Activated CD4-positive, alpha-beta T cell treated with anti-CD3 and anti-CD28 coated beads for 4 hours (primary cell): ENCODE measurements at places on chromosomes 4 and X.

- DNase-seq: no peak
These were observed 56.6 kb downstream of the AREG start for GRCh38 chr4:74501579-74501978.

- no peak for DNase-seq
These were observed 24.7 kb downstream of the TECRL start for GRCh38 chr4:64384237-64385203.

DNA sequence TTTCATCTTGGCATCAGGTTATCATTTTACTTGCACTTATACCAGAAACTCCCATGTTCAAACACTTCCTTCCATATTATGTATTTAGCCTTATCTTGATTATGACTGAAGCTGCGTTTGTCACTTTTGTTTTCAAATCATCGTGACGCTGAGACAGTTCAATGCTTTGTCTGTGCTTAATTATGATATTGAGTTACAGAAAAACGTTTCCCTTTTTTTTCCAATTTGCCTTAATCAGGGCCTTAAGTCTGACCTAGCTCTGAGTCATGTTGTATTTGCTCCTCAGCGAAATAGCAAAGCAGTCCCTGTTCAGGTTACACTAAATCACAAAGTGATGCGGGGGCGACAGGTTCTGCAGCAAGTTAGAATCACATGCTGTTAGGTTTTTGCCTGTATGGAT lies 254.7 kb downstream of the AFF2 start:
- no peak for DNase-seq

DNA sequence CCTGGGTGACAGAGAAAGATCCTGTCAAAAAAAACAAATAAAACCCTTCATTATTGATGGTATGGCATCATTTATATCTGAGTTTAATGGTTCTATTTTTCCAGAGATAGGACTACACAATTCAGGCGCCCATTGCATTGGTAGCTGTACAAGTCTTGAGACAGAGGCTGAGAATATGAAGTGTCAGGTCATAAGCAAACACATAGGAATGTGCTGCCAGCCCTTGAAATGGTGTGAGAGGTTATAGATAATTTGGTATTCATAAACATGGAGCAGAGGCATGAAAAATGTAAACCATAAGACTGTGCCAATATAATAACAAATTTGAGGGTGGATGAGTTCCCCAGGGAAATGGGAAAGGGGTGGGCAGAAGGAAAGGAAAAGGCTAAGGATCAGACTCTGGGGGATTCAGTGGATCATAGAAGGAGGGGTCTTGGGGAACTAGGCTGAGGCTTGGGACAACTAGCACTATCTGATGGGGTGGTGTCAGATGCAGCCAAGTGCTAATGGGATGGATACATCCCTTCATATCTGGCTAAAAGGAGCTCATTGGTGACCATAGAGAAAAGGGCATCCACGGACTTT lies 50.8 kb downstream of the MAOA start:
- no peak for DNase-seq

GRCh38 chr4:99629962-99630554 lies 27.6 kb downstream of the C4orf54 start:
- DNase-seq: no peak

DNA sequence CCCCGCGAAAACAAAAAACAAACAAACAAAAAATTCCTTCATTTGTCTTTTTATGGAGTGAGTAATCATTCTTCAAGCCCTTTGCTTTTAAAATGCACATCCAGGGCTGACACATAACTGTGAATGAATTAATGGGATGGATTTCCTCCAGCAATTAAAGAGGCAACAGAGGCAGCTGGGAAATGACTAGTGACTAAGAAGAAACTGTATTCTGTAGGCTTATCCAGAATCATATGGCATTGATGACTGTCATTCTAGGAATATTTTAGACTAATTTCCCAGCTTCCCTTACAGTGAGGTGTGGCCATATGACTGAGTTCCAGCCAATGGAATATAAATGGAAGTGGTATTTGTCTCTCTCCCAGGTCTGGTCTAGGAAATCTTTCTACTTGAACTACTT lies 46.8 kb upstream of the PDE5A start:
- no peak for DNase-seq

DNA sequence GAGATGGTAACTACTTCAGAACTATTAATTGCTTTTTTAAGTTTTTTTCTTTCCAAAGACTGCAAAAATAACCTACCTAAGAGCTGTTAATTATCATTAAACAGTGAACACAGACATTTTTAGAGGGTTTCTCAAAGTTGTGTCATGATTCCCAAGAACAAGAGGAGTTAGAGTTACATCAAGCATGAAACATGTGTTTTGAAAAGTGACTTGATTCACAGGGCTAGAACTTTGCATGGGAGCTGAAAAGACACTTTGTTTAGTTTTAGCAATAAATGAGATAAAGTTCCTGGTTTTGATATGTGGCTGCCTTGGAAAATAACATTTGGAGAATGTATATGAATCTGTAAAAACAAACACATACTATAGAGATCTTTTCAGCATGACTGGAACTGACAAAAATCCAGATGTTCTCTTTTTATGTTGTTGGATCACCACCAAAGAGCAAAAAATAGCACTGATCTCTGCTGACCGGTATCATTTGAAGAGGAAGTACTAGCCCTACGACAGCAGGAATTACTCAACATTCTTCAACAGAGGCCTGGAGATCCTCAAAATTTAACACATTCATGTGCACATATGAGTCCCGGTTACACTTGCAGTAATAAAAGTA lies 173.0 kb upstream of the PCDH18 start:
- no peak for DNase-seq

GRCh38 chr4:27514711-27515110 lies 654.1 kb downstream of the STIM2 start:
- no peak for DNase-seq

DNA sequence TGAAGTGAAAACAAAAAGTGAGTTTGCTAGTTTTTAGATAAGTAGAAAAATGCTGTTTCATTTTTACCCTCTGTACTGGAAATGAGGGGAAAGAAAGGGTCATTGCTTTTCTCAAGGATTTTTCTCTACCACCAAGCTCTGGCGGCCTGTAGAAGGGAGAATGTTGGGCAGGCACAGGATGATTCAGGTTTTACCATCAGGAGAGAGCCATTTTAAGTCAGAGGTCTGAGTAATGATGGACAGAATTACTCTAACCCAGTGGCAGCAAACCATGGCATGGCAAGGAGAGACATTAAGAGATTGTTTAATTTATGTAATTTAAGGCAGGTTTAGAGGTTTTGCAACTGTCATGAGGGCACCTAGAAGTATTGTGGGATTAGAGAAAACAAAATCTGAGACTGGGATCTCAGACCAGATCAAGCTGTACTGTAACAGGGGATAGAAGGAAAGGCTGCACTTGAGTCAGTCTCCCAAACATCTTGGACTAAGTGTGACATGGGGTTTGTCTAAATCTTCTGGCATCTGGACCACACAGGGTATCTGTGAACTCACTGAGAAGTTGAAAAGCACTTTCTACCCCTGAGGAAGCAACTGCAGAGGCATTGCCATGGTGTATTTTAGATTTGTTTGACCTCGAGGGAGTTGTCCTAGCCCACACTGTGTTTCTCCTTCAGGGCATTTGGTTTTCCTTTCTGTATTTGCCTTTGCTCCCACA lies 81.6 kb downstream of the BANK1 start:
- DNase-seq: no peak

GRCh38 chr4:48779095-48779997 lies 733 bp downstream of the FRYL start:
- peak; percentile 62 for DNase-seq

DNA sequence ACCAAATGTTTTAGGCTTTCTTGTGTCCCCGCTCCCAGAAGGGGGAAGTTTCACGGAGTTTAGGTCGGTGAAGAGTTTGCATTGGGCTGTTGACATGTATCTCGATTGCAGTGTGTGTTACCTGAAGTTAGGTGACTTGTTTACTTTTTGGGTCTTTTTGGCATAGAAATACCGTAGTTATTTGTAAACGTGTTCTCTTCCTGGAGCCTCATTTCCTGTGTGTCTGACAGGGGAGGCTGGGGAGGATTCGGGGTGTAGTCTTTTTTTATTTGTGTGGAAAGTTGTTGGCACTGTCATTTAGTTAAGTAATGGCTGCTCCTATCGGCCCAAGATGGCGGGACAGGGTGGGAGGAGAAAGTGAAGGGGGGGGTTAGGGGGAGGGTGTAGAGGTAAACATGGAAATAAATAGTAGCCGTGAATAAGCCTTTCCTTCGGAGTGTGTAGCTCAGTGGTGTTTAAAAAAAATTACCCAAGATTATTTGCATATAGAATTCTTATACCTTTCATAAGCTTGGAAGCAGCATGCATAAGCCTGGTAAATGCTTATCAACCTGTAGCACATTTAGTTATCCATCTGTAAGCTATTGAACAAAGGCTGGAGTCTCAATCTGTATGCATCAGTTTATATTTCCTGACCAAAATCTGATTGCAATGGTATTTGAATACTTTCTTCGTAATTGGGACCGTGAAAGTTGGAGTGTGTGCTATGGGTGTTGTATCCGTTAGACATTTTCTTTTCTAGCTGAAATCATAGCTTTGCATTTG lies 1.6 kb downstream of the KDM6A start:
- DNase-seq: peak; percentile 60

DNA sequence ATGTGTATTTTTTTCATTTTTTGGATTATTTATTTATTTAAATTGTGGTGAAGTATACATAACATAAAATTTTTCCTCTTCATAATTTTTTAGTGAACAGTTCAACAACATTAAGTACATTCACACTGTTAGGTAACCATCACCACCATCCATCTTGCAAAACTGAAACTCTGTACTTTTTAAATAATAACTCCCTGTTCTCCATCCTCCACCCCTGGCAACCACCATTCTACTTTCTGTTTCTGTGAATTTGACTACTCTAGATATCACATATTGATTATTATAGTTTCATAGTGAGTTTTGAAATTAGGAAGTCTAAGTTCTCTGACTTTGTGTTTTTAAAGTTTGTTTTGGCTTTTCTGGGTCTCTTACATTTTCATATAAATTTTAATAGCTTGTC lies 89.3 kb upstream of the STX18 start:
- DNase-seq: no peak

DNA sequence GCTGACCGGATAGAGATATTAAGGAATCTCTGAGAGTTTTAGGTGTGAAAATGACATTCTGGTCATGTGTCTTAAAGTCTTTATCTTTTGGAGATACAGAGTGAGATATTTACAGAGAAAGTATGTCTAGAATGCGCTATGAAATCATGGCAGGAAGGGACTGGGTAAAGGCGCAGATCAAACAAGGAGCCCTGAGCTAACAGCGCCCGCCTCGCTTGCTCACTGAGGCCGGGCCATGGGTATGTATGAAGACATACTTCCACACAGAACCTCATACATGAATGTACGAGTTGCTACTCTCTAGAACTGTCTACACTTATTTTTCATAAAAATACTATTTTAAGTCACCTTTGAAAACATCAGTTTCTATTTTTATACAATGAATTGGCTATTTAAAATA lies 20.0 kb downstream of the FAM53A start:
- no peak for DNase-seq

- no peak for DNase-seq
These were observed 255.0 kb downstream of the MAGEB5 start for GRCh38 chrX:26470941-26471340.

- DNase-seq: no peak
These were observed 233.7 kb upstream of the SPRY1 start for GRCh38 chr4:123162859-123163258.

GRCh38 chr4:141119071-141119470 lies 14.2 kb downstream of the RNF150 start:
- no peak for DNase-seq

DNA sequence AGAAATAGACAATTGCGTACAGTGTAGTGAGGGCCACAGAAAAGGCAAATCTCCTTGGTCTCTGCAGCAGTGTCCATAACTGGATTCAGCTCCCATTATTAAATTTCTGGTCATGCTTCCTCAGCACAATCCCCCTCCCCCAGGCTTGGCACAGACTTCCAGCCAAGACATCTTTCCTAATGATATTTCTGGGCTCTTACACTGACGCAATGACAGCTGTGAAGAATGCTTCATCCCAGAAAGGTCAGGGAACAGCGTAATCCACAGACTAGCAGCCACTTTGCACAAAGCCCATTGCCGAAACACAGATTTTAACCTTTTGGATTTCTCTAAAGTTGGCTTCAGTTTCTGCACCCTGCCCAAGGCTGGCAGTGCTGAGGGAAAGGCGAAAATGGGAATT lies 597.6 kb upstream of the CPEB2 start:
- no peak for DNase-seq

- no peak for DNase-seq
These were observed 234.4 kb upstream of the ITM2A start for GRCh38 chrX:79601341-79602131.

DNA sequence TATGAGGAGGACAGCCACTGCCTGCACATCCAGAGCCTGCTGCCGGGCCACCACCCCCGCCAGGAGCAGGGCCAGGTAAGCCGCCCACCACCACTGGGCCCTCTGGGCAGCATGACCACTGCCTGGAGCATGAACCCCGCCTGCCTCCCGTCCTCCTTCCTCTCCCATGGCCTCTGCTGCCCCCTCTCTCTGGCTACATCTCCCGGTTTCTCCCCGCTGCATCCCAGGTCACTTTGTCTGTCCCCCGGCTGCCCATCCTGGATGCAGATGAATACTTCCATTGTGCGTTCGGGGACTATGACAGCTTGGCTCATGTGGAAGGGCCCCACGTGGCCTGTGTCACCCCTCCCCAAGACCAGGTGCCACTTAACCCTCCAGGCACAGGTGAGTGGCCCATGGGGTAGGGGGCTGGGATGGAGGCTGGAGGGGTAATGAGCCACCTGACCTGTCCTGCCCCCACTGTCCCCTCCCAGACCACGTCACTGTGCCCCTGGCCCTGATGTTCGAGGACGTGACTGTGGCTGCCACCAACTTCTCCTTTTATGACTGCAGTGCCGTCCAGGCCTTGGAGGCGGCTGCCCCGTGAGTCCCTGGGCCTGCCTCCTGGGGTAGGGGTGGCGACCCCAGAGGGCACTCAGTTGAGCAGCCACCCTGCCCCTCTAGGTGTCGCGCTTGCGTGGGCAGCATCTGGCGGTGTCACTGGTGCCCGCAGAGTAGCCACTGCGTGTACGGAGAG lies 6.0 kb downstream of the PLXNB3 start:
- no peak for DNase-seq

- DNase-seq: no peak
These were observed 8.6 kb upstream of the MAML3 start for GRCh38 chr4:140162596-140162995.

- no peak for DNase-seq
These were observed 16.7 kb upstream of the SOD3 start for GRCh38 chr4:24778464-24779225.

DNA sequence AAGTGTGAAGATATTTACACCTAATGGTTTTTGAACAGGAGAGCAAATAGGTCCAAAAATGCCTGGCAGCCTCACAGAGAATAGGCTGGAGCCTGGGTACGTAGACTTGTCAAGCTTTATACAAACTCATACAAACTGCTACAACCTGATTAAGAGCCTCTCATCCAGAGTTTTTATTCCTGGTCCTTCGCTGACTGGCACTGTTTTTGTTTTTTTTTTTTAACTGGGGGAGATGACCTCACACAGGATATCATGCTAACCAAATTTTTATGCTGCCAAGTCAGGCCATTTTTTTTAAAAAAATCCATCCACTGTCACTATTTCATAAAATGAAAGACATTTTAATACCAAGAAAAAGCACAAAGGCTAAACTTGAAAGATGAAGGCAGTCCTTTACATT lies 1.9 kb downstream of the FAM114A1 start:
- DNase-seq: no peak

- no peak for DNase-seq
These were observed 524.3 kb upstream of the MAGEB2 start for GRCh38 chrX:29691044-29691443.

GRCh38 chr4:12123707-12124106 lies 695.0 kb upstream of the HS3ST1 start:
- DNase-seq: no peak

- DNase-seq: no peak
These were observed 11.8 kb downstream of the COMMD8 start for GRCh38 chr4:47451657-47452056.
